Activated gamma-delta T cell treated with Interleukin-2 at 50 U/mL for 16 hours (primary cell): ENCODE measurements at places on chromosomes 3 and 15.

- no peak for DNase-seq
Observed at GRCh38 chr15:40333922-40334492, 6.7 kb downstream of the CCDC9B start.

DNA sequence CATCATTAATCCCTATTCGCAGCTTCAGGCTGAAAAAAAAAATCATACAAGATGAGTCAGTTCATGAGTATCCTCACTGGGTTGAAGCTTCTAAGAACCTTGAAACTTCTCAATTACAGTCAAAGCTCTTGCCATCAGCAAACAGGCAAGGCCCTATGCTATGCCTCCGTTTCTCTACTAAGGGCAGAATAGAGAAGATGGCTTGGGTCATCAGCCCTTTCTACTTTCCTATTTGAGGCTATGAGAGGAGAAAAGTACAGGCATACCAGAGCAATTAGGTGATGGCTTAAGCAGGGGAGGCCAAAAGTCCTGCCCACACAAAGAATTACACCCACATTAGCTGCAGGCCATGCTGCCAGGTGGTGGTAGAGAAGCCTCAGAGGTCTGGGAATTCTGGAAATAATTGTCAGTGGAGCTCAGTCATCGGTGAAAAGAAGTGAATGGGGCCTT, 89.0 kb downstream of the MRPL46 start:
- DNase-seq = no peak

GRCh38 chr3:107216711-107217110, 160.5 kb upstream of the CCDC54 start:
- no peak for DNase-seq

- DNase-seq = no peak
Observed at GRCh38 chr15:60626669-60627068, 147.7 kb upstream of the ICE2 start.

- DNase-seq = no peak
Observed at GRCh38 chr3:81871358-81872155, 110.1 kb upstream of the GBE1 start.

DNA sequence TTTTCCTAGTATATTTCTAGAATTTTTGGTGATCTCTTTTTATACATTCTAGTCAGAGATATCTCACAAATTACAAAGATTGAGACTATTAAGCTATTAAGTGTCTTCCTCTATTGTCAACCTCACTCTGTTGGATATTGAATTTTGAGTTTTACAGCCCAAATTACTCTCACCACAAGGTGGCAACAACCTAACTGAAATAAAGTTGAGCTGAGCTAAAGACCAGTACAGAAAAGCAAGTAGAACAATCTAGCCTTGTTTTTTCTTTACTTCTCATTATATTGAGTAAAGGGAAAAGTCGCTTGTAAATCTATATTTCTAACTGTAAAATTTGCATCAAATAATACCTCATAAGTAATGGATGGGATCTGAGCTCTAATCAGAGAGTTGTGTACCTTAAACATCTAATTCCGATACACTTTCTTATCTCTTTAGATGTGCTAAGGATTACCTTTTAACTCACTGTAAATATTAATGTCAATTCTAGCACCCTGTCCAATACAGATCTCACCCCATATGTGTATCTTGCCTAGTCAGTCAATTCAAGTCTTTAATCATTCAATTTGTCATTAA, 13.6 kb upstream of the COMMD2 start:
- DNase-seq = no peak

DNA sequence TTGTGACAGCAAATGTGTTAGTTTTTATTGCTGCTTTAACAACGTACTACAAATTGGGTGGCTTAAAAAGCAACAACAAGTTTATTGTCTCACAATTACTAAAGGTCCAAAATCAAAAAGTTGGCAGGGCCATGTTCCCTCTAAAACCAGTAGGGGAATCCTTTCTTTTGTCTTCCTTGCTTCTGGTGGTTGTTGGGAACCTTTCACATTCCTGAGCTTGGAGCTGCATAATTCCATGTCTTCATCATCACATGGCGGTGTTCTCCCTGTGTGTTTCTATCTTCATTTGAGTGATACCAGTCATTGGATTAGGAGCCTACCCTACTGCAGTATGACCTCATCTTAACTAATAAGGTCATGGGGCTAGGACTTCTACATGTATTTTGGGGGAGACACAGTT, 7.4 kb downstream of the SPRED1 start:
- no peak for DNase-seq

- peak; percentile 26 for DNase-seq
Observed at GRCh38 chr3:28667646-28668621, 319.3 kb upstream of the AZI2 start.

GRCh38 chr15:85168642-85169173, 187.1 kb downstream of the PDE8A start:
- DNase-seq = peak; percentile 17

- DNase-seq = no peak
Observed at GRCh38 chr3:177385831-177386301, 188.6 kb upstream of the TBL1XR1 start.

DNA sequence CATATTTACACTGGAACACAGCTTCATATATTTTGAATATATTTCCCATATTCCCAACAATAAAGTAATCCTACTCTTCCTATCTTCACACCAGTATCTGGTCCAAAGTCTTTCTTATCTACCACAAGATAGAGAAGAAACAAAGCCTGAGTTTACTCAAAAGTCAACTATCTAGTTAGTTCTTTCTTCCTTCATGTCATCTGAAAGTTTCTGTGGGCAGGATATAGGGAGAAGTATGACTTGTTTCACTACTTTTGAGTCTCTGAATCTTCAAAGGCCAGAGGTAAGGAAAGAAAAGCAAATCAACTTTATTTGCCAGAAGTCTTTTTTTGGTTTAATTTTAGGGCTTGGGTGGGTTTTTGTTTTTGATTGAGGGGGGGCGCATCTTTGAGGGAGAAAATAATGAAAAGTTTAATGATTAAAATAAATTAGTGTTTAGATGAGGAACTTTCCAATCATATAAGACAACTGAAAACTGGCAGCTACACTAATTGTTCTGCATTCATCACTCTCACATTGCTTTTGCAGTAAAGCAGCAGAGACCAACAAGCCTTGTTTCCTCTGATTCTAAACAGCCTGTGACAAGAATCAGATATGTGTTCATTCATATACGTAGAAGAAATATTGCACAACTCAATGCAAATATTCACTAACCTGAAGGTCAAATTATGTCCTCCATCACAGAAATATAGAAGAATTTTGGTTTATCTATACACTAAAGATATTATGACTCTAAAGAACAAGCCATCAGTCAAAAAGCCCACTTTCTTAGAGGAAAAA, 421.4 kb downstream of the SHQ1 start:
- DNase-seq = no peak

GRCh38 chr15:96333131-96334016, 2.9 kb downstream of the NR2F2 start:
- no peak for DNase-seq

GRCh38 chr15:69096626-69097025, 63.8 kb upstream of the GLCE start:
- no peak for DNase-seq

GRCh38 chr3:149879872-149880271, 66.9 kb downstream of the RNF13 start:
- DNase-seq = peak; percentile 4

GRCh38 chr3:32510075-32510724, 7.5 kb upstream of the CMTM6 start:
- peak; percentile 67 for DNase-seq
